ENCODE measurements at places on chromosomes 2 and 18. TPM values are rescaled to one million over a fixed set of nuclear protein-coding genes. Genes with fewer than 3 reads are reported as not detected.

DNA sequence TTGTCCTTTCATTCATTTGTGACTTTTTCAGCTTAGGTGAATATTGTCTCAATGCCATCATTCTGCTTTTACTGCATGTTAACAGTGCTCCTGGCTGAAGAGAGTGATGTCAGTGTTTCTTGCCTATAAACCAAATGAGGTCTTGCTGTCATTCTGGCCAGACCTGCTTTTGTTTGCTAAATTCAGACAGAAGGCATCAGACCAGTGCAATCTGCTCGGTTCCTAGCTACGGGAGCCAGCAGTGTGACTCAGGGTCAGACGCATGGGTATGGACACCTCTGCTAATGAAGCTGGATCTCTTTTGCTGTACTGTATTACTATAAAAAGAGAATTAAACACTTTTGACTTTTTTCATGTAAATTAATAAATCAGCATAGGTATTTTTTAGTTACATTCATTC is 178.9 kb downstream of the TMEM182 start:
- no peak overlapping the region for H3K27ac ChIP-seq
- no peak for DNase-seq
- H3K36me3 ChIP-seq = no peaks in the 10 kb centered on the region

The DSEL gene
- total RNA-seq = 0.06 TPM

The UGT1A7 gene
- total RNA-seq = not detected

DNA sequence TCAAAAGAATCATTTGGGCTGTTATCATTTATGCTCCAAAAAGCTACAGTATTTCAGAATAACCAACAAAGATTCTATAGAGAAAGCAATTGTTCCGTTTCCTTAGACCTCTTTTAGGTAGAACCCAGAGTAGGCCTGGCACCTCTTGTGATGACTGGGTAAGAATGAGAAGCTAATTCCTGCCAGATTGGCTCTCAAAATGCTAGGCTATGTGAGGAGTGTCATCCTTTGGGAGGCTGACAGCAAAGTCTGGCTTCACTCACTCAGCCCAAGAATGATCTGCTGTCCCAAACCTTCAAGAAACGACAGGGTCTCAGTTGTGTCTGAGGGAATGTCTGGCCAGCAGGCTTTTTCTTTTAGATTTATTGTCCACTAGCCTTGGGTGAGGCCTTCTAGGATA is 4.5 kb downstream of the CERS6 start:
- no peak for DNase-seq
- H3K4me1 ChIP-seq = peaks cover 50% of the 10 kb centered on the region
- H3K4me3 ChIP-seq = no peak overlapping the region
- no peaks in the 10 kb centered on the region for H3K27me3 ChIP-seq
- H3K27ac ChIP-seq = no peak overlapping the region
- no peaks in the 10 kb centered on the region for H3K36me3 ChIP-seq

The KCNJ3 gene
- not detected for total RNA-seq

- H3K36me3 ChIP-seq = no peaks in the 10 kb centered on the region
- peaks cover 19% of the 10 kb centered on the region for H3K4me1 ChIP-seq
- H3K4me3 ChIP-seq = no peak overlapping the region
Observed at GRCh38 chr18:13460946-13461345, 242.4 kb downstream of the LDLRAD4 start.

The CDH2 gene
- 18.6 TPM for total RNA-seq

DNA sequence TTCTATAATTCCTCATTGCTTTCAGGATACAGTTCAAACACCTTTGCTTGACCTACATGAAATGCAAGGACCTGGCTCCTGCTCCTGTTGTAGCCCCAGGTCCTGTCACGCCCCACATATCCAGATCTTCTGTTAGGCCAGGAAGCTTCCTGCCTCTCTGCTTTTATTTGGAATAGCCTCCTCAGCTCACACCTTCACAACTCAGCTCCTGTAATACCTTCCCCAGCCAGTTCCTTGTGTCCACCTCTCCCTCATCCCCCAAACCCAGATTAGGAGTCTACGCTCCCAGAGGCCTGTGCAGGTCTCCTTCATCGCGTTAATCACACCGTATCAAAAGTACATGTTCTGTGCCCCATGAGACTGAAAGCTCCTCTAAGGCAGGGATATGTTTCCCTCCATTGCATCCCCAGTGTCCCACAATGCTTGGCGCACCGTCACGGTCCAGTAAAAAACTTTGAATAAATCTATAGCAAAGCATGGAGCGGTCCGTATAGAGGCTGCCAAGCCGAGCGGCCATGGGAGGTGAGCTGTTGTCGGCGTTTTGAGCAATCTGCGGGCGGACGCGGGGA is 371 bp downstream of the MDH1B start:
- DNase-seq = no peak
- H3K27me3 ChIP-seq = no peaks in the 10 kb centered on the region
- peak overlapping the region; percentile 84 for H3K4me3 ChIP-seq

DNA sequence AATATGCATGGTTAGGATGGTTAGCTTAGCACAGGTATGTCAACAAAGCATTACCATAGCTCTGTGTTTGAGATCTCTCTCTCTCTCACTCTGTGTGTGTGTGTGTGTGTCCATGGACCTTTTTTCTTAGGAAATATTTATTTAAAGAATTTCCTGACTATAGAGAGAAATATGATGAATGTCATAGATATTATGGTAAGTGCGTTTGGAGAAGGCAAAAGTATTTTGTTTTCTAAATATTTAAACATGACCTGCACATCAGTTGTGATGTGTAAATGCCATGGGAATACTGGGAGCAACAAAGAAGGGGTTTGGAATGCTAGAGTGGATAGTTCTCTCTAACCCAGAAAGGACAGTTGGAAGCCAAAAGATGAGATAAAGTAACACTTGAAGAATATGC is 3.9 kb upstream of the TMEM178A start:
- no peak overlapping the region for H3K4me3 ChIP-seq
- no peaks in the 10 kb centered on the region for H3K36me3 ChIP-seq
- no peak overlapping the region for H3K27ac ChIP-seq
- no peak for DNase-seq
- H3K4me1 ChIP-seq = peaks cover 13% of the 10 kb centered on the region

DNA sequence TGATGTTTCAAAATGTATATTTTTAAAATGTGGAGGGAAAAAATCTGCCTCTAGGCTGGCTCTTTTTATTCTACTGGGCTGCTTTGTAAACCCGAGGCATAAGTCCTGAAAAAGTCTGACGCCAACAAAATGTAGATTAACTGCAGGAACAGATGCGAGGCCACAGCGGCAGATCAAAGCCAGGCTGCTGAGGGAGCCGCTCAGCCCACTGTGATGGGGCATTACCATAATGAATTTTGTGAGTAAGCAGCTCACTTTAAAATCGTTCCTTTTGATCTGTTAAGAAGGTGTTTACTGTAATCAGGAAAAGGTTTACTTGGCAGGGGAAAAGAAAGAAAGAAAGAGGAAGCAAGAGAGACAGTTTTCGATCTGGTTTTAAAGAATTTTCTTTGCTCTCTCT is 269.0 kb downstream of the ICOS start:
- no peak overlapping the region for H3K4me3 ChIP-seq
- no peaks in the 10 kb centered on the region for H3K36me3 ChIP-seq
- DNase-seq = no peak
- H3K27ac ChIP-seq = no peak overlapping the region
- H3K4me1 ChIP-seq = no peaks in the 10 kb centered on the region
- H3K27me3 ChIP-seq = no peaks in the 10 kb centered on the region

The CLHC1 gene
- 12.1 TPM for total RNA-seq

DNA sequence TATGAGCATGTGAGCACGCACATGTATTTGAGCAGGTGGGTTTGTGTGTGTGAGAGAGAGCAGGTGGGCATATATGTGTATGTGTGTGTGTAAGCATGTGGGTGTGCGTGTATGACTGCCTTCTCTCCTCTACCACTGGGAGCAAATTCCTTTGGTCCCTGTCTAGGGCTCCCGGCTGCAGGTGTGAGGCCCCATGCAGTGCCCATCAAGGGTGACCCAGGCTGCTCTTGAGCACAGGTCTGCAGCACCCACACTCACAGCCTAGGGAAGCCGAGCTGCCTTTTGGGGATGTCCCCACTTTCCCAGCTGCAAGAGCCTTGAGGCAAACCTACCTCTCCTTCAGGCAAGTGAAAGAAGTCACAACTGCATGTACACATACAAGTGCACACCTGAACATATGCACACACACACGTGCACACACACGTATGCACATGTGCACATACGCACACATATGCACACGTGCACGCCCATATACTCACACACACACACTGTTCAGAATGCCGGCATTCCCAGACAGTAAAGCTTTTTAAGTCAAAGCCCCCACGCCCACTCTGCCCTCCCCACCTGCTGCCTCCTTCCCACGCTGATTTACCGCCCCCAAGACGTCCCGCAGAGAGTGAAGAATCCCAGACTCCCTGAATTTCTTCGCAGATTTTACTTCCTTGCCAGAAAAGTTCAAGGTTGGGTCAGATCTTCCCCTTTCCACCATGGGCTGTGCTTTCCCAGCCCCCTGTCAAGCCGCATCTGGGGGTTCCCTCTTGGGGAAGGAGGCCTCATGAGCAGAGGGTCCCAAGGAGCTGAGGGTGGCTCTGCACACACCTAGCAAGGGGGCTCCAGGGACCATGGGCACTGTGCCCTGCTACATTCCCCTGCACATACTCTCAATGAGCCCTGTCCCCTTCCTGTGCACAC is 170.6 kb downstream of the TWIST2 start:
- no peak overlapping the region for H3K27ac ChIP-seq
- DNase-seq = no peak
- no peaks in the 10 kb centered on the region for H3K36me3 ChIP-seq
- no peaks in the 10 kb centered on the region for H3K4me1 ChIP-seq

- no peaks in the 10 kb centered on the region for H3K27me3 ChIP-seq
- H3K27ac ChIP-seq = no peak overlapping the region
- peaks cover 32% of the 10 kb centered on the region for H3K36me3 ChIP-seq
- H3K4me1 ChIP-seq = no peaks in the 10 kb centered on the region
- H3K4me3 ChIP-seq = no peak overlapping the region
- no peak for DNase-seq
Observed at GRCh38 chr18:62974928-62975675, 259.8 kb downstream of the PHLPP1 start.

The SCYGR4 gene
- total RNA-seq = not detected

GRCh38 chr18:52310651-52311050 is 29.3 kb upstream of the DCC start:
- no peak for DNase-seq
- no peaks in the 10 kb centered on the region for H3K4me1 ChIP-seq
- no peaks in the 10 kb centered on the region for H3K27me3 ChIP-seq
- no peaks in the 10 kb centered on the region for H3K36me3 ChIP-seq

The KCTD1 gene
- total RNA-seq = 6.8 TPM

The AKAIN1 gene
- total RNA-seq = not detected

All from HepG2 (cell line).